Mammary epithelial cell (primary cell): ENCODE measurements at places on chromosomes 11 and 22. TPM values are rescaled to one million over a fixed set of nuclear protein-coding genes. Genes with fewer than 3 reads are reported as not detected.

GRCh38 chr22:24071686-24072085 is 60.6 kb downstream of the CABIN1 start:
- DNase-seq: no peak

- DNase-seq: peak; percentile 17
These were observed 3.4 kb downstream of the SCGB1D4 start for GRCh38 chr11:62295504-62295903.

- no peak for DNase-seq
These were observed 66.5 kb upstream of the PITPNB start for GRCh38 chr22:27985323-27986275.

- no peak for DNase-seq
These were observed 15.3 kb upstream of the PHLDA2 start for GRCh38 chr11:2944530-2944929.

Gene XKR3
- not detected for total RNA-seq

GRCh38 chr11:65744026-65744698 is 23.6 kb upstream of the RNASEH2C start:
- DNase-seq: no peak

DNA sequence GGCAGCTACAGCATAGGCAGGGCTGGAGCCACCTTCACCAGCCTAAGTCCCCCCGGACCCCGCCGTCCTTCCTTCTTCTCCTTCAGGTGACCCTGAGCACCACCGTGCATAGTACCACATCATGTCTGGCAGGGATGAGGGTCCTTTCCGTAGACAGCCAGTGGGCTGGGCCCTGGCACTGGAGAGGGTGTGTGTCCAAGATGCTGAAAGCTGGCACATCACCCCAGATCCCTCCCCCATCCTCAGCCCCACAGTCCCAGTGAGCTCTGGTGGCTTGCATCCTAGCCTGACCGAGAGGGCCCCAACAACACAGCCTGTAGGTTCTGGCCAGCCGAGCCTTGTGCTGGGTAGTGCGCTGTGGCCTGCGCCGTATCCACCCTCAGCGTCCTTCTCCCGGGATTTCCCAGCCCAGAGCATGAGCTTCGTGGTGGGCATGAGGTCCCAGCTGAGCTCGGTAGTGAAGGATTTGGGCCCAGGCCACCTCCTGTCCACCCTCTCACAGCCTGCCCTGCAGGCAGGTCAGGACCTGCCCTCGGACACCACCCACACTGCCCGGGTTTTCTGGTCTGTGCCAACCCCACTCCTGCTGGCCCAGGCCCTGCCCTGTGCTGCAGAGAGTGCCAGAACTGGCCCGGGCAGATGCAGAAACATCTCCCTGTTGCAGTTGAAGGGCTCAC is 1124.3 kb downstream of the BRD1 start:
- no peak for DNase-seq

Gene GUCY1A2
- 0.17 TPM for total RNA-seq

DNA sequence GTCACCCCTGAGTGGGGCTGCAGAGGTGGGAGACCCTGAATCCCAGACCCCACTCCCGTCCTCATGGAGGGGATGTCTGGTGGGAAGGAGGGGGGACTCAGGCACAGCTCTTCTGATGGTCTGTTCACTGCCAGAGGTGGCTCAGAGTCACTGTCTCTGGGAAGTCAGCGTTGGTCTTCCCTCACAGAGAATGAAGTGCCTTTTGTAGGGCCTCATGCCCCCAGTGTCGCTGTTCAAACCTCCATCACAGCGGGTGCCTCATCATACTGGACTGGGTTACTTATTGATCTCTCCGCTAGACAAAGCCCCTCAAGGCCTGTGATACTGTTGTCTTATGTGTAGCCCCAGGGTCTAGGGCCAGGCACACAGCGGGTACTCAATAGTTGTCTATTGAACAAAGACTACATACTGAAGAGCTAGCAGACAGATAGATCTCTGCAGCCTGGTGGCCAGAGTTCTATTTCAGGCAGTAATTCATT is 41.3 kb downstream of the CD6 start:
- DNase-seq: no peak

- DNase-seq: no peak
These were observed 17.8 kb upstream of the GRIA4 start for GRCh38 chr11:105592035-105592434.

GRCh38 chr11:132471466-132471865 is 1060.8 kb downstream of the OPCML start:
- peak; percentile 77 for DNase-seq

DNA sequence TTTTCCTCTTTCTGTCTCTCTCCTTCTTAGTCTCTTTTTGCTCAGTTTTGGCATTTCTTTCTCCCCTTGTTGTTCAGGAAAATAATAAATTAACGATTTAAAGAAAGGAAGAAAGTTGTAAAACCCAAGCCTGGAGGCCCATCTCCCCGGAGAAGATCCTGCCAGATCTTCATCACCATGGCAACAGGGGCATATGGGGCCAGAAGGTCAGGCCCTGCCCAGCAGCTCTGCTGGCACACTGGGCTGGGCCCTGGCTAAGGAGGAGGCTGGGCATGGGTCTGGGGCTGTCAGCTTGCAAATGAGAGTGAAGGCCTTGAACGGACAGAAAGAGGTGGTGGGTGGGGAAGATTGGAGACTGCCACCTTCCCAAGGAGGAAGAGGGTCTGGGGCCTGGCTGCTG is 2.8 kb downstream of the LRRC10B start:
- no peak for DNase-seq

Gene HOATZ
- not detected for total RNA-seq

Gene KCNQ1
- 0.67 TPM in 1 of 2 replicates, not detected in the other for total RNA-seq

- DNase-seq: peak; percentile 66
These were observed 17.6 kb upstream of the LIN7C start for GRCh38 chr11:27524155-27524554.

Gene KCNK4
- not detected for total RNA-seq

DNA sequence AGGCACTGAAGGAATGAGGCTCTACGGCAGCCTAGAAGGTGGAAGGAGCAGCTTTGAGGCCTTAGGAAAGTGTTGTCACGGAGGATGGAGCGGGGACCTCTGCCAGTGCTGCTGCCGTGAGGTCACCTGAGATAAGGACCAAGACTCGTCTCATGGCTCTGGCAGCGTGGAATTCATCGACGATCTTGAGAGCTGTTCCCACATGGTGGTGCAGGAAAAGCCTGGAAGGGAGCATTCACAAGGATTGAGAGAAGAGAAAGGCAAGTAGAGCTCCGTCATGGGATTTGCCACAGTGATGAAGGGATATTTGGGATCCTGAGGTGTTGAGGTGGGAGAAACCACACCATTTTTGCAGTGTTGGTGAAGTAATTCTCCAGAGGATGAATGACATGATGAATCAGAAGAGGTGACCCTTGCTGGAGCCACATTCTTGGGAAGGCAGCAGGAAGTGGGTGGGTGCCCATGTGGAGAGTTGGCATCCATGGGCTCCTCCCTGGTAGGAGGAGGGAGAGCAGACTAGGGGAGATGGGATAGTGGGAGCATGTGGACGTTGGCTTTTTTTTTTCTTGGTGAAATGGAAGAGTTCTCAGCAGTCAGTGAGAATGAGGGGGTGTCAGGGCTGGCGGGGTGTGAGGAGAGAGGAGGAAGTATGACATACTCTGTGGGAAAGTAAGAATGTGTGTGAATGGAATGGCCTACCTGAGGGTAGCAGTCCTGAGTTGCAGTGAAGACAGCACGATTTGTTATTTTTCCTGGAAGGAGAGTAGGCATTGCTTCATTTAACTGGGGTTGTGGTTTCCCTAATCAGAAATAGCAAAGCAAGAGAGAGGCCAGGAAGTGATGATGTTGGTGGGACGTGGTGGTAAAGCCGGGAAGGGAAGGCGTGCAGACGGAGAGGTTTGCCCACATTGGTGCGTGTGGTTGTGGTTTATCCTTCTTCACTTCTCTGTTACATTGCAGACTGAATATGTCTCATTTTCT is 11.1 kb downstream of the PPP6R3 start:
- DNase-seq: peak; percentile 87

Gene CTNND1
- total RNA-seq: 200 and 212 TPM in 2 replicates

Gene TMEM191C
- total RNA-seq: 0.67 TPM

GRCh38 chr11:67268962-67269268 is 2.6 kb downstream of the GRK2 start:
- DNase-seq: no peak

DNA sequence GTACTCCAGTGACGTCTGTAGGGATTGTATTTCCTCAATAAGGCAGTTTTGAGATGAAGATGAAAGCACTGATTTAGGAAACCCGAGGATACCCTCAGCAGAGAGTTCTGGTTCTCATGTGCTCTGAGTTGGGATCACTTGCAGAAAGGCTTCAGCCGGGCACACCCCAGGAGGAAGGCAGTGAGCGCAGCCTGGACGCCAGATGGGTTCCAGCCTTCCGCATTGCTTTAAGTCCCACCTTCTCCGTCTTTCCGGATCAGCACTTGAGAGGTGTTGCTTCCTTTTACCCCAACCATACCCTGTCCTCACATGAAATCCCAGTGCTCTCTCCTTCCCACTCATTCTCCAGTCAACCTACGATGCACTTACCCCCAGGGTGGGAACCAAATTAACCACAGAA is 239.5 kb upstream of the CADM1 start:
- DNase-seq: no peak

DNA sequence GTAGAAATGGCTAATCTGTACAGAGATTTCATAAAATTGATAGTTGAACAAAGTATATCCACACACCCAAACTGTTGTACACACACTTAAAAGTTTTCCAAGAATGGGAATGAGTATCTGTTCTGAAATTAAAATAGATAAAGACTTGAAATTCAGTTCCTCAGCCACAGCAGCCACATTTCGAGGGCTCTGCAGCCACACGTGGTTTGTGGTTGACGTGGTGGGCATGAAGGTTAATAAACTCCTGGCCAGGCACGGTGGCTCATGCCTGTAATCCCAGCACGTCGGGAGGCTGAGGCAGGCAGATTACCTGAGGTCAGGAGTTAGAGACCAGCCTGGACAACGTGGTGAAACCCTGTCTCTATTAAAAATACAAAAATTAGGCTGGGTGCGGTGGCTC is 24.0 kb downstream of the TPST2 start:
- no peak for DNase-seq

Gene IGLL1
- not detected in 2 replicates for total RNA-seq

- DNase-seq: no peak
These were observed 145.5 kb downstream of the TRIM29 start for GRCh38 chr11:119992171-119993051.

Gene TPCN2
- 12.7 and 16.1 TPM in 2 replicates for total RNA-seq

DNA sequence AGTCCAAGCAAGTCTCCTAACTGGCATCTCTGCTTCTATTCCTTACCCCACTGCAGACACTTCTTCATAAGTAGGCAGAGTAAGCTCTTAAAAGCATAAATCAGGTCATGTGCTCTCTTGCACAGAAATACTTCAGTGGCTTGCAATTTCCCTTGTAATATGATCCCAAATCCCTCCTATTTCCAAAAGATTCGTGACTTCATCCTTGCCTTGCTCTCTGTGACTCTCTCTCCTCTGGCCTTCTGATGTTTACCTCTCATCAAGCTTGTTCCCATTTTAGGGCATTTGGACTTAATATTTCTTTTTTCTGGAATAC is 37.4 kb upstream of the NCR3LG1 start:
- peak; percentile 91 for DNase-seq

Gene SYNGR1
- 1.5 TPM for total RNA-seq

GRCh38 chr11:106306942-106307341 is 229.5 kb downstream of the AASDHPPT start:
- DNase-seq: no peak

GRCh38 chr11:70067036-70067435 is 11.1 kb upstream of the ANO1 start:
- DNase-seq: no peak

Gene CFAP300
- total RNA-seq: 4.3 TPM

GRCh38 chr11:93529707-93530467 is 13.3 kb downstream of the SMCO4 start:
- no peak for DNase-seq

- DNase-seq: peak; percentile 51
These were observed 585 bp downstream of the CYB5R3 start for GRCh38 chr22:42648368-42649245.

GRCh38 chr22:33919391-33920196 is 682 bp downstream of the LARGE1 start:
- peak; percentile 55 for DNase-seq

DNA sequence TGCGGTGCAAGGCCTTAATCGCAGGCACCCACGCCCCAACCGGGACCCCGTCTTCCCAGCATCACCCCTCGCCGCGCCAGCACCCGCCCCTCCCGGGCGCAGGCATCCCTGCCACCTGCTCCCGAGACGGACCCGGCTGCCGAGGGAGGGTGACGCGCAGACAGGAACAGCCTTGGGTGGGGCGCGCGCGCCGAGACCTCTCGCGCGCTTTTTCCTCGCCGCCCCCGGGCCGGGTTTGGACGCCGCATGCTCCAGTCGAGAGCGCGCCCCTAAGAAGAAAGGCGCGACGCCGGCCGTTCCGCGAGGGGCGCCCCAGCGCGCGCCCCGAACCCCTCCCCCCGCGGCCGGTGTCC is 504 bp downstream of the CFL1 start:
- no peak for DNase-seq

GRCh38 chr11:14642873-14643696 is 519 bp upstream of the PDE3B start:
- no peak for DNase-seq

Gene IZUMO1R
- not detected in 2 replicates for total RNA-seq

DNA sequence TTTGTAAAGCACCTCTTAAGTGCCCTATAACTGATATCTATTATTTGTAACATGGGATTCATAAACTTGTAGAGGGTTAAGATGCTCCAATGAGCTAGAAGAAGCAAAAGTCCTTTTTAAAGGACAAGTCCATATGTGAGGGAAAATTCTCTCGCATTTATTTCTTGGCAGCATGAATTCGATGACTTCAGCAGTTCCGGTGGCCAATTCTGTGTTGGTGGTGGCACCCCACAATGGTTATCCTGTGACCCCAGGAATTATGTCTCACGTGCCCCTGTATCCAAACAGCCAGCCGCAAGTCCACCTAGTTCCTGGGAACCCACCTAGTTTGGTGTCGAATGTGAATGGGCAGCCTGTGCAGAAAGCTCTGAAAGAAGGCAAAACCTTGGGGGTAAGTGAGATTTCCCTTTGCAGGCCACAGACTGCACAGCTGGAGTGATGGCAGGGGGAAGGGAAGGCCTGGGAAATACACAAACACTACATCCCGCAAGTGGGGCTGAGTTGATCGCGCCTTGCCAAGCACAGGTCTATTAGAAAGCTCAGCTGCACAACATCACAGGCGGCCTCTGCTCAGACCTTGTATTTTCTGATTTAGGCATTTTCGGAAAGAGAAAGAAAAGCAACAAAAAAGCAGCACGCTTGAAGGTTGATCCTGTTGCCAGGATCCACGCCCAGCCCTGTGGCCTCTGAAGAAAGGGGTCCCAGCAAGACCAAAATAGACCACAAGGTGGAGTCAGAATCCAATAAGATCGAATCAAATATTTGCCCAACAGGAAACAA is 1.5 kb downstream of the MS4A8 start:
- no peak for DNase-seq
